ENCODE measurements at places on chromosomes 3 and 15.

DNA sequence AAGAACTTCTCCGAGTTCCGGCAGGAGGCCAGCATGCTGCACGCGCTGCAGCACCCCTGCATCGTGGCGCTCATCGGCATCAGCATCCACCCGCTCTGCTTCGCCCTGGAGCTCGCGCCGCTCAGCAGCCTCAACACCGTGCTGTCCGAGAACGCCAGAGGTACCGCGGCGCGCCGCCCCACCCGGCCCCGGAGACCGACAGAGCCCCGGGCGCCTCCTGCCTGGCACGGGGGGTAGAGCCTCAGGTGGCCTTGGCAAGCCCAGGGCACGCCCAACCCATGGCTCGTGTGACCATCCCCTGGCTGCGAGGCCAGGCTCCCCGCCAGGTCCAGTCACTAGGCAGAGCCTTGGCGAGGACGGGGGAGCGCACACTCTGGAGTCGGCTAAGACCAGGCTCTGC, 134.1 kb downstream of the LRRK1 start:
- DNase-seq, result no peak

- DNase-seq, result no peak
These were observed 511.3 kb downstream of the FGF12 start for GRCh38 chr3:192216067-192216466.

DNA sequence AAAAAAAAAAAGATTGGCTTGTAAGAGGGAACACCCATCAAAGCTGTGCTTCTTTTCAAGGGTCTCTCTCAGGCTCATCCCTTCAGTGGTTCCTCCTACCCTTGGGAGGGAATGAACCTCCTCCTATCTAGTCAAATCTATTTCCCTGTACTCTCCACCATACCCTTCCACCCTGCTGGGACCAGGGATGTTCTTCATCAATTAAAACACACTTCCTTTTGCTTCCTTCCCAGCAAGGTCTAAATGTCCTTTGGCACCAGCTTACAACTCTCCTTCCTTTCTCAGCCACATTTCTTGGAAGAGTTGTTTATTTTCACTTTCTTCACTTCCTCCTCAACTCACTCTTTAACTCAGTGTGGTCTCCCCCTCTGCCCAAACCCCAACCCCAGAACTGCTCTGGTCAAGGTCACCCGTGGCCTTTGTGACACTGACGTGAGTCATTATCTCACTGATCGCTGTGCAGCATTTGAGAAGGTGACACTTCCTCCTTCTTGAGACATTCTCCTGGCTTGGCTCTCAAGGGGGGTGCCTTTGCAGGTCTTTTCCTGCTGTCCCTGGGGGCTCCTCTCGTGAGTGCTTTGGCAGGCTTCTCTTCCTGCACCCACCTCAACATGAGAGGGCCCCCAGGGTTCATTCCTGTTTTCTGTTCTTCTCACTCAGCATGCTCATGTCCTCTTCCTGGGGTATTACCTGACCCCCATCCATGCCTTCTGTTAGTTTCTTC, 210.5 kb upstream of the TLE3 start:
- DNase-seq, result no peak

- DNase-seq, result no peak
These were observed 119.0 kb upstream of the CTDSPL start for GRCh38 chr3:37742574-37743212.

DNA sequence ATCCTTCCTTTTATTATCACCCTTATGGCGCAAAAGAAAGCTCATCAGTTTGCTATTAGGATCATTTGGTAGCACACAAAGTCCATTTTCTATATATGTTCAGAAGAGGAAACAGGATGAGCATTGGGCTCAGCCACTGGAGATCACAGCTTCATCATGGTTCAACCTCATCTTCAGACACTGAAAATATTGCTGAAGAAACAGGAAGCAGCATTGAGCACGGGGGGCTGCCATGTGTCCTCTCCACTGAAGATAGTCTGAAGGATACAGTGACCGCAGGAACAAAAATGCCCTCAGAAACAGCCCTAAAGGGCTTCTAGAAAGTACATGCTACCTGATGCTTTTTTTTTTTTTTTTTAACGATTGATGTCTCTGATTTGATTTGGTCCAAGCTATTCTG, 835.3 kb upstream of the CFAP20DC start:
- DNase-seq, result no peak

GRCh38 chr15:40927873-40928806, 1.0 kb upstream of the DLL4 start:
- no peak for DNase-seq

GRCh38 chr3:31710123-31710803, 177.5 kb downstream of the STT3B start:
- no peak for DNase-seq

DNA sequence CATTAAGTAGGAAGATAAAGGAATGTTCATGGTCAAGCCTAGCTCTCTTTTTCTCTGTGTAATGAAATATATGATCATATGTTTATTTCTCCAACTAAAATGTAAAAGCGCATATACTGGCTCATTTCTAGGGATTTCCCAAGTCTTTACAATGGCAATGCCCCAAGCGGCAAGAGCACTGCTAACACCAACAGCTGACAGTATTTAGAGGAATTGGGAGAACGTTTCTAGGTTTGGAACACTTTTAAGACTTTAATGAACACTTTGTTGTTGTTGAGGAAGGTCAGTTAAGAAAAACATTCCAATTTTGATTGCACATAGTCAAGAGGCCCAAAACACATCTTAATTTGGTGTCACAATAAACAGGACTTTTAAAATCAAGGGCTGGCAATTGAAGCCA, 132.7 kb downstream of the ATP8B4 start:
- DNase-seq, result no peak

GRCh38 chr3:169295126-169295525, 368.4 kb downstream of the MECOM start:
- DNase-seq, result no peak

- no peak for DNase-seq
These were observed 4.5 kb upstream of the MNS1 start for GRCh38 chr15:56469483-56469882.

GRCh38 chr15:66884661-66885237, 180.7 kb upstream of the SMAD3 start:
- DNase-seq, result no peak

DNA sequence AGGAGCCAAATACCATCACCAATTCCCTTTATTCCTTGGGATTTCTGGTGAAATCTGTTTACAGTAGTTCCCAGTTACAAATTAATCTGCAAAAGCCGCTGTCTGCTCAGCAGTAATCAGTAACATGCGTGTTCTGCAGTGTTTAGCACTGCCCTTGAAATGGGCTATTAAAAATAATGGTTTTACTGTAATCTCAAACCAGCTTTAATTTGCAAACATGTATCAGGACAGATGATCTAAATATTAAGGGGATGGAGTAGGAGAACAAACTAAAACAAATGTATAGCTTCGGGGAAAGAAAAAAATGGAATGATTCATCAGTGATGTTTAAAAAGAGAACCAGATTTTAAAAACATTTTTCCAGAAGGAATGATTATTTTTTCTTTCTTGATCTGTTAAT, 513.2 kb downstream of the MECOM start:
- DNase-seq, result no peak

DNA sequence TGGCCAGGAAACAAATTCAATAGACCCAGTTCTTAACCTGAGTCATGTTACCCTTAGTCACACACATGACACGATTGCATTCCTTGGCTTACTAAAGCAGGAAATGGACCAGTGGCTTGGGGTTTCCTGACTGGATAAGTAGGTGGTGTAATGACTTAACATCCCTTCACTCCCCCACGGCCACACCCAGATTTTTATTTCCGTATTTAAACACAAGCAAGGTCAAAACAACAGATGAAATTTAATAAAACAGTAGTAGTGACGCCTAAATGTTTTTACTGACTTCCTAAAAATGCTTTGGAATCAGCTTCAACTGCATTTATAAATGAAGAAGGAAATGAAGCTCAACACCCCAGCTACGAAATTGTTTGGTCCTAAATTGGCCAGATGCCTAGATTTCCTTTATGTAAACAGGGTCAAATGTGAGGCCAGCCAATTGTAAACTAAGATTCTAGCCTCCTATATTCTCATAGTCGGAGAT, 324.3 kb downstream of the CHST2 start:
- DNase-seq, result no peak

GRCh38 chr3:128614076-128614475, 36.5 kb downstream of the RPN1 start:
- DNase-seq, result no peak

GRCh38 chr3:52171514-52172261, 17.5 kb upstream of the POC1A start:
- peak; percentile 18 for DNase-seq

DNA sequence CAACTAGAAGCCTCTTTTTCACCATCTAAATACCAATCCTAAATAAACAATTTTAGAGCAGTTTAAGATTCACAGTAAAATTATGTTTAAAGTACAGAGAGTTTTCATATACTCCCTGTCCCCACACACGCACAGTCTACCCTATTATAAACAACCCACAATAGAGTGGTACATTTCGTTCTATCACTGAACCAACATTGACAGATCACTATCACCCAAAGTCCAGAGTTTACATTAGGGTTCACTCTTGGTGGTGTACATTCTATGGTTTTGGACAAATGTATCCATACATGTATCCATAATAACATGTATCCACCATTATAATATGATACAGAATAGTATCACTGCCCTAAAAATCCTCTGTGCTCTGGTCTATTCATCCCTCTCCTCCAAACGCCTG, 89.0 kb downstream of the MLH1 start:
- DNase-seq, result no peak

DNA sequence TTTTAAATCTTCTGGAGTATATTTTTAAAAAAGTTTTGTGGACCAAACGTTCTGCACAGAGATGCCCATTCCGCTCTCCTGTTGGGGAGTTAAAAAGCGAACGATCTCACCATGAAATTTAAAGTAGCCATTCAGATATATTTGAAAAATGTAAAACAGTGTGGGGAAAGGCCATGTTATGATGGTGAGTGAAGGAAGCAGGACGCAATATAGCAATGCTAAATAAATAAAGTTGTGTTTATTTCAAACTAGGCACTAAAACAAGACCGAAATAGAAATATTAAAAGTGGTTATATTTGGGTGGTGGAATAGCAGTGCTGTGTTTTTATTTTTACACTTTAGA, 327 bp upstream of the CCDC13 start:
- DNase-seq, result no peak

DNA sequence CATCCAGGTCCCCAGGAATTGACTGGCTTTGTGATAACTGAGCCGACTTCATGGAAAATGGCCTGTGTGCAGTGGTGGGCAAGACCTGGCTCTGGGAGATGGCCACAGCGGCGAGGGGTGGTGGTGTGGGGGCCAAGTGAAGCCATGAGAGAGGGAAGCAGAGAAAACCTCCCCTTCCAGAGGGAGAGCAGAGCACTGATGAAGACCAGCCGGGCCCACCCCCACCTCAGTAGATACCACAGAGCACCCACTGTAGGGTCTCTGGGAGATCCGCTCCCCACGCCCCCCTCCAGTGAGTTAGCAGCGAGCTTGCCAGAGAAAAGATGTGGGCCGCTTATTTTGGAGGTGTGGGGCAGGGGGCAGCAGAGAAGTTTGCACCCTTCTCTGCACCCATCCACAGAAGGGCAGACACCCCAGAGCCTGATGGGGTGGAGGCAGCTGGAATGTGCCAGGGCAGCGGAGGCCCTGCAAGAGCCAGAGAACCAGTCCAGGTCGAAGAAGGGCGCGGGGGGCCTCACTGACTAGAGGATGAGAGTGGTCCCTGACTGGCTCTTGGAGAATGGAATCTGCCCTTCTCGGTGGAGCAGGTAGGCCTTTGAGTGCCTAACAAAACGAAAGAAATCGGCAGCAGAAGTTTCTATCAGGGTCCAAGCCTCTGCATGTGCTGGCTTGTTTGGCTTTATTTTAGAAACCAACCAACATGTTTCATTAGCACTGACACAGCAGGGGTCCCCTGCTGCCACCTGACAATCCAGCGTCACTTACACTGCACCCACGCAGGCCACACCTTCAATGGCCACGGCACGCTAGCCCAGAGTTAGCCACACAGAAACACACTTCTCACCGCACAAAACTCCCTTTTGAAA, 28.3 kb downstream of the MELTF start:
- no peak for DNase-seq

DNA sequence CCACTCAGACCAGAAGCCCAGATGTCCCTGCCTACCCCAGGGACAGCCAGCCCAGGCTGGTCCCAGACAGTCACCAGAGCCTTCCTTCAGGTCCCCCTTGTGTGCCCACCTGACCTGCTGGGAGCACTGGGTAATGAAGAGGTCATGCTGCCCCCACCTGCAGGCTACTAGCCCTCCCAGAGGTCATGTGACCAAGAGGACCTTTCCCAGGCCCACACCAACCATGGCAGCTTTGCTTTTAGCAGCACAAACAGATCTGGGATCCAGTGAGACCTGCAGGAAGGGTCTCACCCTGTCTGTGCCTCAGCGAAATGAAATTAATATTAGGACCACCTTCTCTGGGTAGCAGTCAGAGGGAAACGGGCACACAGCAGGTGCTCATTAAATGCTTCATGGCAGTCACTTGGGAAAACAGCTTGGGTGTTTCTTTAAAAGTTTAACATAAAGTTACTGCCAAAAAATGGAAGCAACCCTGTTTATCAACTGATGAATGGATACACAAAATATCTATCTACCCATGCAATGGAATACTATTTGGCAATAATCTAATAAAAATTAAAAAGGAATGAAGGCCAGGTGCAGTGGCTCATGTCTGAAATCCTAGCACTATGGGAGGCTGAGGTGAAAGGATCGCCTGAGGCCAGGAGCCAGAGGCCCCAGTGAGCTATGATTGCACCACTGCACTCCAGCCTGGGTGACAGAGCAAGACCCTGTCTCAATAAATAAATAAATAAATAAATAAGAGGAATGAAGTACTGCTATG, 43.7 kb downstream of the DNAJB8 start:
- no peak for DNase-seq

- DNase-seq, result no peak
These were observed 901 bp downstream of the ALS2CL start for GRCh38 chr3:46692566-46692990.

GRCh38 chr3:183895296-183895695, 10.6 kb upstream of the PARL start:
- DNase-seq, result peak; percentile 47

- no peak for DNase-seq
These were observed 35.5 kb upstream of the HACD2 start for GRCh38 chr3:123620343-123620742.

- DNase-seq, result peak; percentile 66
These were observed 587 bp downstream of the NPHP3 start for GRCh38 chr3:132721479-132722164.

- no peak for DNase-seq
These were observed 8.3 kb upstream of the USP8 start for GRCh38 chr15:50415752-50416404.

DNA sequence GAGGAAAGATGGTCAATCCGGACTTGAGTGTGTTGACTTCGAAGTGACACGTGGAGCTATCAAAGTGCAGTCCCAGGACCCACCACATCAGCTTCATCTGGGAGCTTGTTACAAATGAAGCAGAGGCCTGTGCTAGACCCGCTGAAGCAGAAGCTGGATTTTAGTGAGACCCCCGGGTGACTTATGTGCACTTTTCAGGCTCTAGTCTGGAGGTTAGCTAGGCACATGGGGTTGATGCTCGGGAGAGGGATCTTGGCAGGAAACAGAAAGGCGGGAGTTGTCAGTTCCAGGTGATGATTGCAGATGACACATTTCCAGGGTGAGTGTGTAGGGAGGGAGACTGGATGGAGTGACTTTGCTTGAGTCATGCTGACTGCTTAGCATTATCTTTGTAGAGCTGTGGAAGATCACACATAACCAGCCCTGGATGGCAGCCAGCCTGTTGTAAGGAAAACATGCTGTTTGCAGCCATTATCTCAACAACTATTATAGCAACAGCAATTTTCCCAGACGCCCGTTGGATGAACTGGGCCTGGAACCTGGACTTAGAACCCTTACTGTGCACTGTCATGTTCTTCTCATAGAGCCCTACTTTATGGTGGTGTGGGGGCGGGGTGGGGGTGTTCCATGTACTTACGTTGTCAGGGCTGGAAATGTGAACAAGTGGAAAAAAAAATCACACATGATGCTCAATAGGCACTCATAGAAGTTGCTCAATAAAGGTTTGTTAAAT, 122.4 kb downstream of the THSD4 start:
- no peak for DNase-seq

Measured in hematopoietic multipotent progenitor cell treated with erythropoietin and hydrocortisone succinate and interleukin-3 and kit ligand, for 17 days (in vitro differentiated cells).